Femur (tissue), 1 donor: ENCODE measurements at places on chromosomes 5 and 9.

DNA sequence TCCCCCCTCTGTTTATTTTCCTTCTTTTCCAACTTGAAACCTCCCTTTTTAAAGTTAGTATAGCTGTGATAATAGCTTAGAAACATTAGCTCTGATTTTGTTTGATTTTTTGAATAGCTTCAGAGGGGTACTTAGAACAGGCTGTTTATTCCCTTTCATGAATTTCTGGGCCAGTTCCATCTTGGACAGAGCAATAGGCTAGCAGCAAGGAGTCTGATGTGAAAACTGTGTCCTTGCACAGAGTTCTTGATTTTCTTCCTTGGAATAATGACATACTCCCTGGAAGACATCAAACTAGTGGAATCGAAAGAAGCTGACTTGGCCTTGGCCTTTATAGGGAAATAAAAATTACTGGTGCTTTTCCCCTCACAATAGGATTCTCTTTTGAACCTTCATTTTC lies 32.9 kb downstream of the NTRK2 start:
- no peak for DNase-seq

- no peak for DNase-seq
These were observed 7.6 kb downstream of the CRAT start for GRCh38 chr9:129102791-129103594.

- DNase-seq, result peak; percentile 41
These were observed 4.7 kb upstream of the TGFBI start for GRCh38 chr5:136023958-136024541.

GRCh38 chr5:91341154-91341553 lies 42.0 kb downstream of the ARRDC3 start:
- DNase-seq, result no peak

DNA sequence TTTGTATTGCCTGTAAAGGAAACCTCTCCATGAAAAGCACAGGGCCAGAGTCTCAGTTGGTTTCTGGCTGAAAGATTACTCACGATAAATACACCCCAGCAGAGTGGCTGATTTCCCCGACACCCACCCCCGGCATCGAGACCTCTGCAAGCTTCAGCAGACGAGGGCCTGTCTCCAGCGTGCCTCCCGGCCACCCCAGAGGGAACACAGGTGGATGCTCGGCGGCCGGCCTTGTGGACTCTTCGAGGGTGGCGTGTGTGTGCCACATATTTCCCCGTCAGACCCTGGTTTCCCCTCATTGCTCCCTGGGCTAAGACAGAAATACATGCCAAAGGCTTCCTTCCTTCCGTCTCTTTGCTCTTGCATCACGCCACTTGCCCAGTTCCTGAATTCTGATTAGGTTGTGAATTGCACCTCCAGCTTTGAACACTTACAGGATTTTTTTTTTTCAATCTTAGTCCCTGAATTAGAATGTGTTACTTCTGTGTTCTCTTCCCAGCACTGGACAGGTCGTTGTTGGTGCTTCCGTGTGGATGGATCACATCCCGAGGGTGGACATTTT lies 13.6 kb downstream of the IRX1 start:
- no peak for DNase-seq

- DNase-seq, result peak; percentile 53
These were observed 6.3 kb downstream of the RAPGEF1 start for GRCh38 chr9:131733541-131734061.

DNA sequence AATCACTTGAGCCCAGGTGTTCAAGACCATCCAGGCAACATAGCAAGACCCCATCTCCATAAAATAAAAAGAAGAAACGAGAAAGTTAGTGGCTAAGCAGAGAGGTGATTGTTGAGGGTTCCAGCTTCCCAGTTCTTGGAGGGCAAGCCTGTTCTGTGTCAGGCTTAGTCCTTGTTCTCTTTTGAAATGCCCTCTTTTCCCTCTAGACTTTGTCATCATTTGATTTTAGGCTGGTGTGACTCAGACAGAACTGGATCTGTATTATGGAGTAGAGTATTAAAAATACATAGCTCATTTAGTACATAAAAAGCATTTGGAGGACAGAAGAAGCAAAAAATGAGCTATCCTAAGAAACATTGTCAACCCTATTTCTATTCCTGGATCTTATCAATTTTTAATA lies 159.4 kb downstream of the CD180 start:
- no peak for DNase-seq

GRCh38 chr9:9557804-9558334 lies 1054.9 kb downstream of the PTPRD start:
- DNase-seq, result no peak

- DNase-seq, result no peak
These were observed 372.9 kb downstream of the OSTF1 start for GRCh38 chr9:75461183-75461582.
